ENCODE measurements at places on chromosomes 12 and 14.

DNA sequence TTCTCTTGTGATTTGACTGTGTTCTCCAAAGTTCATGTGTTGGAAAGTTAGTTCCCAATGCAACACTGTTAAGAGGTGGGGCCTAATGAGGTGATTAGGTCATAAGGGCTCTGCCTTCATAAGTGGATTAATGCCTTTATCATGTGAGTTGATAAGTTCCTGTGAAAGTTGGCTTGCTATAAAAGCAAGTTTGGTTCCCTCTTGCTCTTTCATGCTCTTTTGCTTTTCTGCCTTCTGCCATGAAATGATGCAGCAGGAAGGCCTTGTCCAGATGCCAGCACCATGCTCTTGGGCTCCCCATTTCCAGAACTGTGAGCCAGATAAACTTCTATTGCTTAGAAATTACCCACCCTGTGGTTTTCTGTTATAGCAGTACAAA, 41.9 kb downstream of the SLC16A7 start:
- DNase-seq, result no peak

- no peak for DNase-seq
Observed at GRCh38 chr12:53798575-53798974, 46.8 kb upstream of the CISTR start.

DNA sequence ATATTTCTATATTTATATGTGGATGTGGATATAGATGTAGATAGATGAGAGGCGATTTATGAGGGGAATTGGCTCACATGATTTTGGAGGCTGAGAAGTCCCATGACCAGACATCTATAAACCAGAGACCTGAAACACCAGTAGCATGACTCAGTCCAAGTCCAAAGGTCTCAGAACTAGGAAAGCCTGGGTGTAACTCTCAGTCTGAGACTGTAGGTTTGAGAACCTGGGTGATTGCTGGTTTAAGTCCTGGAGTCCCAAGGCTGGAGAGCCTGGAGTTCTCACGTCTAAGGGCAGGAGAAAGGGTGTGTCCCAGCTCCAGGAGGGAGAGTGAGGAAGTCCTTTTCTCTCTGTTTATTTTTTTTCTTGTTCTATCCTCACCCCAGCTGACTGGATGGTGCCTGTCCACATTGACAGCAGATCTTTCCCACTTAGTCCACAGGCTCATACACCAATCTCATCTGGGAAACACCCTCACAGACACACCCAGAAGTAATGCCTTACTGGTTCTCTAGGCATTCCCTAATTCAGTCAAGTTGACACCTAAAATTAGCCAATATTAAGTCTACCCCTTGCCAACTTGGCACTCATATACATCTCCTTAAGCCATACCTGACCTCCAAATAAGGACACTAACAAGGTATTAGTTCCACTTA, 45.4 kb downstream of the EMP1 start:
- DNase-seq, result no peak

DNA sequence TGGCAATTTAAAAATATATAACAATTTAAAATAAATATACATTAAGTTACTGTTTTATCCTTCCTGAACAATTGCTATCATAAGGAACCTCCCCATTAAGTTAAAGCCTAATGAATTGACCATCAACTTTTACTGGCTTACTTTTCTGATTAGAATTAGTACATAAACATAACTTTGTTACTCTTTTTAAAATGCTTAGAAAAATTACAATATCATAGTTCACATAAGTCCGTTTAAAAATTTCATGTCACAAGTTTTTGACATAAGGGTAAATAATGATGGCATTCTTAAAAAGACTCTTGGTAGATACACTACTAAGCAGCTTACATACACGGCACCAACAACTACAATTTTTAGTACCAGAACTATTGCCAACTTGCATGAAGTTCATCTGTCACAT, 1308.6 kb downstream of the FSCB start:
- DNase-seq, result no peak

DNA sequence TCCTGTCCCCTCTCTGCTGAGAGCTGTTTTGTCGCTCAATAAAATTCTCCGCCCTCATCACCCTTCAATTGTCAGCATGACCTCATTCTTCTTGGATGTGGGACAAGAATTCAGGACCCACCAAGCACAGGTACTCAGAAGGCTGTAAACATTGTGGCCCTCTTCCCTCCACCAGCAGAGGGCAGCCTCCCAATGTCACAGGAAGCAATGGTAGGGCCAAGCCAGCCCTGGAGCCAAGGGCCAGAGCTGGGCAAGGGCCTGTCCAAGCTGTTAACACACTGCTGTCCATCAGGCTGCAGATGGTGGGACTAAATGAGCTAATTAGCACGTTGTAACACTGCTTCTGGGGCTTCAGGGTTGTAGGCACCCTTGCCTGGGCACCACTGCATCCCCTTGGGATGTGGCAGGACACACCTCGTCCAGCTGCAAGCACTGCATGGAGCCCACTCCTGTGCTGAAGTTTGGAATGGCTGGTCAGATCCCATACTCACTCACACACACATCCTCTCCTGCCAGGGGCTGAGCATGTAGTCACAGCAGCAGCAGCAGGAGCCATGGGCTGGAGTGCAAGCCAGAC, 62.7 kb upstream of the HECTD1 start:
- no peak for DNase-seq

GRCh38 chr14:72665259-72665658, 228.6 kb downstream of the DPF3 start:
- DNase-seq, result peak; percentile 93

GRCh38 chr12:58441483-58441882, 478.8 kb downstream of the LRIG3 start:
- no peak for DNase-seq

GRCh38 chr12:26058308-26058707, 66.5 kb downstream of the BHLHE41 start:
- DNase-seq, result no peak

DNA sequence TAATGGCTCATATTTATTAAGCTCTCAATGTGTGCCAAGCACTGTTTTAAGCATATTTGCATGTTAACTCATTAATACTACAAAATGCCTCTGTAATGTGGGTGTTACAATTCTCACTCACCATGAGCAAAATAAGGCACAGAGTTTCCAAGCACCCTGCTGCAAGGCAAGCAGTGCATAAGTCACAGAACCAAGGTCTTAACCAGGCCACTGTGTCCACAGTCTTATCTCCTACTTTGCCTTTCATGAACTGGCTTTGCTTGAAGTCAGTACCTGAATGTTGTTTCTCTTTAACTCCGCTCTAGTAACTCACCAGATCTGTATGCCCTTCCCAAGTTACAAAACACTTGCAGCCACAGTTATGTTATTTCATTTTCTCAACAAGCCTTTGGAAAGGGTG, 1372.7 kb downstream of the AACS start:
- DNase-seq, result no peak

DNA sequence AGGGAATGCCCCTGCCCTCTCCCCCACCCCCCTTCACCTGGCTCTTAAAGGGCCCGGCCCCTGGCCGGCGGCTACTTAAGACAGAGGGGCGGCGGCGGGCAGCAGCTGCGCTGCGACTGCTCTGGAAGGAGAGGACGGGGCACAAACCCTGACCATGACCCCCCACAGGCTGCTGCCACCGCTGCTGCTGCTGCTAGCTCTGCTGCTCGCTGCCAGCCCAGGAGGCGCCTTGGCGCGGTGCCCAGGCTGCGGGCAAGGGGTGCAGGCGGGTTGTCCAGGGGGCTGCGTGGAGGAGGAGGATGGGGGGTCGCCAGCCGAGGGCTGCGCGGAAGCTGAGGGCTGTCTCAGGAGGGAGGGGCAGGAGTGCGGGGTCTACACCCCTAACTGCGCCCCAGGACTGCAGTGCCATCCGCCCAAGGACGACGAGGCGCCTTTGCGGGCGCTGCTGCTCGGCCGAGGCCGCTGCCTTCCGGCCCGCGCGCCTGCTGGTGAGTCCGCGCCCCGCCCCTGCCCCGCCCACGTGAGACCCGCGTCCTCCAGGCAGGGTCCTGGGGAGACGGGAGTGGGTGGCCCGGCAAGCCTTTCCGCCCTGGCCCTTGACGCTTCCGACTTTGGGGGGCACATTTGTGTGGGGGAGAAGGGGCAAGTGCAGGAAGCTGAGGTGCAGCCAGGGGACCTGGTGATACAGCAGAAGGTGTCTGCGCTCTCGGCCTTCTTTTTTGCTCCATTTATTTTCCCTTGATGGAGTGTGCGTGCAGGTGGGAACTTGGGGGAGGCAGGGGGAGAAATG, at the start of gene IGFBP6:
Gene IGFBP6, plus strand, starts transcription at position 104 of the 790 bp plus-strand sequence. Its CDS starts 51 bp downstream, at position 155.
- DNase-seq, result no peak

GRCh38 chr12:9341260-9341585, 133.0 kb upstream of the PZP start:
- no peak for DNase-seq
